ENCODE measurements at places on chromosomes 12 and 14.

DNA sequence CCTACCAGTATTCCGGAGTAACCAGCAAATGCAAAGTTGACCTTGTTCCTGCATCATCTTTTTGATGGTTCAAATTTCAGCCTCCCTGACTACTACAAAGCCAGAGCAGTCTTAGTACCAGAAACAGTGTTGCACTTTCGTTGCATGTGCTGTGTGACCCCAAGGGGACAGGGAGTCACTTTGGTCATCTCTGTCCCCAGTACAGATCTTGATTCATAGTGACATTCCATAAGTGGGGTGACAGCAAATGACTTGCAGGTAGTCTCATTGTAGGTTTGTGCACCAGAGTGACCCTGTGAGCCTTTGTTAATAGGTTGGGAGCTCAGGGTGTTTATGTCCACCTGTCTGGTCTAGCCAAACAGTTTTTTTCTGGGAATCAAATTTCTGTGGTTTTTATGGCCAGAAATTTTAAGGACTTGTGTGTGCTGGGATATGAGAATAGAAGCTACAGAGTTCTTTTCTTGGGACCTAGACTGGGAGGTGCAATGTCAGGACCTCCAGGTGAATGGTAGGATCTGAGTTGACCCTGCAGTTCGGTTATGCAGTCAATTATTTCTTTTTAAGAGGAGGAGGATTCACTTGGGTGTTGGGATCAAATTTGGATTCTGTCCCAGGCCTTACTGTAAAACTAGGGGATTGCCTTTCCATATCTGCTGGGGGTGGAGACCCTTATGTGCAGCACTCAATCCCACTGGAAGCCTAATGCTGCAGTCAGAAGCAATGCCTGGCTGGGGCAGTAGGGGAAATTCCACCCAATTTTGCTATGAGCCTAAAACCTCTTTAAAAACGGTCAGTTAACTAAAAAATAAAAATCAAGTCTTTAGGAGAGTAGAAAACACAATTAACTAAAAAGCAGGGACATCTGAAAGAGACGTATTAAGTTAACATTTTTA is 10.1 kb downstream of the EIF5 start:
- DNase-seq: no peak

DNA sequence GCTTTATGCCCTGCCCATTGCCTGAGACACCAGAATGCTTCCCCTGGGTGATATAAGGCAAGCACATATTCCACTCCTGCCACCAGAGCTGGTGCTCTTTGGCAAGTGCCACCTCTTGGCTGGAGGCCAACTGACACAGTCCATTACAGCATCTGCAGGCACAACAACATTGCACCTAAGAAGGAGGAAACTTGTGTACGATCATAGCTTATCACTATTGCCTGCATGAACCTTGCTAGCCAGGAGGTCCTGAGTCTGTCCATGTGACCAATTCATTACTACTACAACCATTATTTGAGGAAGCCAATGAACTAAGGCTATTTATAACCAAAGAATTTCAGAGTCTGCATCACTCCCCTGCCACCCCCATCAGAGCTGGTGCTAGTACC is 119.8 kb upstream of the SCAF11 start:
- no peak for DNase-seq

GRCh38 chr14:94312481-94313246 is 10.5 kb downstream of the SERPINA6 start:
- no peak for DNase-seq

- DNase-seq: no peak
These were observed 11.5 kb downstream of the TCL1B start for GRCh38 chr14:95697764-95698163.

- DNase-seq: no peak
These were observed 844.0 kb upstream of the LRFN5 start for GRCh38 chr14:40762685-40763084.

DNA sequence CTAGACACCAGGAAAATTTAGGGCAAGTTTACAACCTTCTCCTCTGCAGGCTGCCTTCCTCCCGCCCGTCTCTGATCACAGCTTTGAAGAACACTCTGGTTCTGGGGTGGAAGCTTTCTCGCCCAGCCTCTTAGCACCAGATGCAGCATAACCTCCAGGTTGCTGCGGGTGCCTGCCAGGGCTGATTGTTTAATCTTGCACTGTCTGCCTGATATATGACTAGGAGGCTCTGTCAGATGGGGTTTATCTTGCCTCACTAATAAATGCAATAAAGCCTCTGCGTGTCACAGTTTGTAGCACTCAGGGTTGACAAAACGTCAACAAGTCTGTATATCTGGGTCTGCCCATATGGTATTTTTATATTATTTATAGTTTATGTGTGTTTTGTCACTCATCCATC is 388.2 kb downstream of the FUT8 start:
- peak; percentile 49 for DNase-seq

DNA sequence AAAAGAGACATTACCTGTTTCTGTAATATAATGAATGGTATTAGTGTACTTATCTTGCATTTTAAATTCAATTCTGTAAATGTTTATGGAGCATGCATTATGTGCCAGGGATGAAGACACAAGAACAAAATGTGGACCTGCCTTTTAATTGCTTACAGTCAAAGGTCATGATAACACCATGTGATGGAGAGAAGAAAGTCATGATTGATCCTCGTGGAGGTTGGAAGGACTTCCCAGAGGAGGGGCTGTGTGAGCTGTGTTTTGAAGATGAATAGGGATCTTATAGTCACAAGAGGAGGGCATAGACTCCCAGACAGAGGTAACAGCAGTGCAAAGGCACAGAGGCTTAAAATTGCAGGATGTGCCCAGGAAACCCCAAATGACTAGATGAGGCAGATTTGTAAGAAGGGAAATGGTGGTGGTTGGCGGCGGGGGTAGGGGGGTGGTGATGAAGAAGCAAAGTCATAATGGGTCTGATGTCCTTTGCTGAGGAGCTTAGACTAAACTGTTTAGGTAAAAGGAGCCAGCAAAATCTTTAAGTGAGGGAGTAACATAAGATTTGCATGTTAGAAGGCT is 151.5 kb downstream of the PRKCH start:
- no peak for DNase-seq

GRCh38 chr14:21352587-21352986 is 31.2 kb downstream of the SUPT16H start:
- no peak for DNase-seq

DNA sequence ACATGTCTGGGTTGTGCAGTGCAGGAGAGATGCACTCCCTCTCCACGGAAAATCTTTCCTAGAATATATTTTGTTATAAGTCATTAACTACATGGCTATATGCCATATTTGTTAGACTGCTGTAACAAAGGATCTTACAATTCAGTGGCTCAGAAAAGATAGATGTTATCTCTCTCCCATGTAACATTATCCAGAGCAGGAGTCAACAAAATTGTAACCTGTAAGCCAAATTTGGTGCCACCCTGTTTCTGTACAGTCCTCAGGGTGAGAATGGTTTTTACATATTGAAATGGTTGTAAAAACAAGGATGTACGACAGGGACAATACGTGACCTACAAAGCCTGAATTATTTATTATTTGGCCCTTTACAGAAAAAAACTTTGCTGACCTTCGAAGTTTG is 155.5 kb downstream of the KIF21A start:
- DNase-seq: peak; percentile 10

- no peak for DNase-seq
These were observed 9.9 kb upstream of the HDAC7 start for GRCh38 chr12:47829584-47829983.

GRCh38 chr14:54769951-54770863 is 132.4 kb downstream of the GCH1 start:
- no peak for DNase-seq

DNA sequence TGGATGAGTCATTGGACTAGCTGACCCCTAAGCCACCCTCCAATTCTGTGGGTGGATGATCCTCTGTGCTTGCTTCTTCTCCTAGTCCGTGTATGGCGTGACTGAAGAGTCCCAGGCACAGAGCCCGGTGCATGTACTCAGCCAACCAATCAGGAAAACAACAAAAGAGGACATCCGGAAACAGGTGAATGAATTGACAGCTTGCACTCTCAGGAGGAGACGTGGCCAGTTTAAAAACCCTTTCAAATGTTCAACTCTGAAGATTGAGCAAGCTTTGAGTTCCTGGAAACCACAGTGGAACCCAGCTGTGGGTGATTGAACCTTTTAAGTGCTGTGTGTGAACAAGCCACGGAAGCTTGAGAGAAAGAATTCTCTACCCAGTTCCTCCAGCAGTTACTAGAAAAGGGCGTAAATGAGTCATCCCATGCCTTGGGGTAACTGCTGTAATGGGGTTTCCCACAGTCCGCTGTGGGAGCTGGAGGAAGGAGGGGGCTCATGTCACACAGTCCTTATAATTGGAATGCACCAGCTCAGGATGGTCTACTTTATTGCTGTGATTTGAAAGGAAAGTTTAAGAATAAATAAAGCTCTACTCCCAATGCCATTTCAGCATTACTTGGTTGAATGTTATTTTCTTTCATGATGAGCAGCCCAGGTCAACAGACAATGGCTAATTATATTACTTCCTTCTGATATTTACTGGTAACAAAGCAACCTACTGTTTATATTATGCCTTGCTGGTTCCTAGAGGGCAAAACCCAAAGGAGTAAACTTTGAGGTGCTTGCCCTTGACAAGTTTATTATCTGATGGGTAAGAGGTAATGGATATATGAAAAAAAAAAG is 417.0 kb downstream of the DPF3 start:
- DNase-seq: no peak

DNA sequence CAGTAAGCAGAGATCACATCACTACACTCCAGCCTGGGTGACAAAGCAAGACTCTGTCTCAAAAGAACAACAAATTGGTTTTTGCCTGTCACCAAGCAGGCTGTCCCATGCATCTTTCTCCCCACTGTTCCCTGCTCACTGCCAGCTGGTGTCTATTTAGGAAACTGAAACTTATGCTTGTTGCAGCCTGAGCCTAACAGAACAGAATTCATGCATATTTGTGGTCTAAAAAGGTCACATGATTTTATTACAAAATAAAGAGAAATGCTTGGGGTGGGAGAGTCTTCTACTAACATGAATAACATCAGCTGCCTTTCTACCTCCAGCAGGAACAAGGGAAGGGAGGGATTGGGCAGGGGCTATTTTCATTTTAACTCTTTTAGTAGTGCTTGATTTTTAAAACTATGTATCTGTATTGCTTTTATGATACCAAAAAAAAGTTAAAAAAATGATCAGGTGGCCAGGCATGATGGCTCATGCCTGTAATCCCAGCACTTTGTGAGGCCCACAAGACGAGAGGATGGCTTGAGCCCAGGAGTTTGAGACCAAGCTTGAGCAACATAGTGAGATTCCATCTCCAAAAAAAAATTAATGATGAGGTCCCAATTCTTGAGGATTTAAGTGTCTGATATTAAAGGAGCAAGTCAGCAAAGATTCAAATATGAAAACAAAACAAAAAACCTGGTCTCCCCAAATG is 923 bp downstream of the STAT2 start:
- DNase-seq: no peak

DNA sequence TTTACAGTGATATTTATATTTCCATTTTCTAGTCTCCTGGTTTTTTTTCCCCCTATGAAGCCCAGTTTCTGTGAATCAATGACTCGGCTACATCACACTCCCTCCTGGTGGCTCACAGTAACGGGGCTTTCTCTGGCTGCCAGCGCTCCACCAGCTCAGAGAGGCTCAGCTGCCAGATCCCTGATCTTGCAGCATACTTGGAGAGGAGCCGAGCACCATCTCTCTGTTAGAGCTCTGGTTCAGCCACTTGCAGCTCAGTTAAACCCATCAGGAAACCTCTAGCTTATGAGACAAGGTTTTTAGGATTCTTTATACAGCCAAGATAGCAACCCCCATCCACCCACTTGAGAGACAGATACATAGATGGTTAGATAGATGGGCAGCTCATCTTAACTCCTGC is 74.6 kb downstream of the CIT start:
- DNase-seq: no peak

DNA sequence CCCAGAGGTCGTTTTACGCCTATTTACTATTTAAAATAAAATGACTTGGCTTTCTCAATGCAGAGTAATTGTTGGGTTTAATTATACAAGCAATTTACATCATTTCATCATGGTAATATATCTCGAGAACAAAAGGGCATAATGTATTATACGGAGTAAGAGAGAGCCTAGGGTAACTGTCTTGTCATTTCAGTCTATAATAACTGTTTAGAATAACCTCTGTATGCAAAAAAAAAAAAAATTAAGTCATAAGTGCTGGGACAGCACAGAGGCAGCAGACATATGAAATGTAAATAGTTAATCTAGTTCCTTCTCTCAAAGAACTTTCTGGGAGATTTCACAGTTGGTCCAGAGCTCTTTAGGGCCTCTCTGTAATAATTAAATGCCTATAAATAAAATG is 284.9 kb downstream of the TMTC2 start:
- no peak for DNase-seq

GRCh38 chr12:105935106-105935505 is 203.6 kb downstream of the NUAK1 start:
- no peak for DNase-seq

DNA sequence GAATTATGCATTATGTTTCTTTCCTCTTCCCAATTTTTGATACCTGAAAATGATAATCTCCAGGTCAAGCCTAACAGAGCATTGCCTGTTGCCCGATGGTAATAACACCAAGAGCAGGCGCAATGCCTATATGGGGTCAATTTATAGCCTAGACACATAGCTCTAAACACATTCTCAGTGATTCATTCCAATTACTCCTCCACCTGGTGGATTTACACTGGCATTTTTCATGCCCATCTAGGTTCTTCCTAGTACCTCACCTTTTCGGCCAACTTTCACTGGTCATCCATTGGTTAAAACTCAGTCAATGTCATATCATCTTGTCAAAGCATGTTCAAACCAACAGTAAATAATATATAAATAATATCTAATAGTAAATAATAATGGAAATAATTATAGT is 53.1 kb downstream of the EIF2S3B start:
- DNase-seq: no peak

- no peak for DNase-seq
These were observed 506.8 kb downstream of the LRFN5 start for GRCh38 chr14:42113358-42114069.

- no peak for DNase-seq
These were observed 291.5 kb downstream of the NELL2 start for GRCh38 chr12:44584625-44585024.

GRCh38 chr14:75748336-75748735 is 87.3 kb downstream of the TTLL5 start:
- DNase-seq: peak; percentile 4

DNA sequence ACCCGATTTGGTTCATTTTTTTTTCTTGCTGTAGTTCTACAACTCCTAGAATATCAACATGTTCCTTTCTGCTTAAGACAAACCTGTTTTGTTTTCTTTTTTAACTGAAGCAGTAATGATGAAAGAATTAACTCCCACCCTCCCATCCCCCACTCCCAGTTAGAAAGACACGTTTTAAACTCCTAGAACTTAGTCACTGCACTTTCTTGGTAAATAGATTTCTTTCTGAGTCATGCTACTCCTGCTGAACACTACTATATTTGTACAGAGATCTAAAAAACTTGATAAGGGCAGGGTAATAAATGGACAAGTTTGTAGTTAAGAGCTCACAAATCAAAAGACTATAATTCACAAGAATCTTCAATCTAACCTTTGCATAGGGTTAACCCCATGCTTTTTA is 118.9 kb upstream of the PTPRB start:
- DNase-seq: no peak
